ENCODE measurements at places on chromosomes 3 and 15.

GRCh38 chr3:51977446-51978142 lies 2.7 kb downstream of the ABHD14A start:
- no peak for DNase-seq

GRCh38 chr15:22871481-22872086 lies 33.1 kb downstream of the NIPA2 start:
- DNase-seq = no peak

GRCh38 chr15:93043621-93044300 lies 45.2 kb downstream of the RGMA start:
- no peak for DNase-seq

DNA sequence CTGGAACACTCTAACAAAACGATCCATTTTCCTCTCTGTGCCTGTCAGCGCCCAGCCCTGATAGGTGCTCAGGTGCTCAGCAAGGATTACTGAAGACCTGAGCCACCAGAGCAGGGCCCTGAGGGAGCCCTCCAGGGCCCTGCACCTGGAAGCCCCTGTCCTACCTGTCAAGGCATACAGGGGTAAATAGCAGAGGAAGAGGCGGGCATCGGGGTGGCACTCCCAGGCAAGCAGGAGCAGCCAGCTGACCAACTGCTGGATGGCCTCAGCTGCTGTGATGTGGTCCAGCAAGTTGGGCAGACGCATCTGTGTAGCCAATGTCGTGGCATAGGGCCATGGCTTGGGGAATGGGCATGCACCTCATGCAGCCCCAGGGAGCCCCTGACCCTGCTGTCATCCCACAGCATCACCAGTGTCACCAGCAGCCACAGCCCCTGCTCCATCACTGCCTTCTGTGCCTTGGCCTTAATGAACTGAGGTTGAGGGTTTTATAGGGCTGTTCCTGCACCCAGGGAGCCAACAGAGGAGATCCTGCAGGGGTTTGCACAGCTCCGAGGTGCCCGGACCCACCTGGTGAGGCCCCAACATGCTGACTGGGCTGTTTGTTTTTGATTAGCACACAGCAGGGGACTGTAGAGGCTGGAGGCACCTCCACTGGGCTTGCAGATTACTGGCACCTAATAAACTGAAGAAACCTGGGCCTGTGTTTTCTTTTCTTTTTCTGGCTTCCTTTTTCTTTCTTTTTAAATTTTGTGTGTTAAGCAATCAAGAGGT lies 7.9 kb upstream of the WDR6 start:
- DNase-seq = no peak

DNA sequence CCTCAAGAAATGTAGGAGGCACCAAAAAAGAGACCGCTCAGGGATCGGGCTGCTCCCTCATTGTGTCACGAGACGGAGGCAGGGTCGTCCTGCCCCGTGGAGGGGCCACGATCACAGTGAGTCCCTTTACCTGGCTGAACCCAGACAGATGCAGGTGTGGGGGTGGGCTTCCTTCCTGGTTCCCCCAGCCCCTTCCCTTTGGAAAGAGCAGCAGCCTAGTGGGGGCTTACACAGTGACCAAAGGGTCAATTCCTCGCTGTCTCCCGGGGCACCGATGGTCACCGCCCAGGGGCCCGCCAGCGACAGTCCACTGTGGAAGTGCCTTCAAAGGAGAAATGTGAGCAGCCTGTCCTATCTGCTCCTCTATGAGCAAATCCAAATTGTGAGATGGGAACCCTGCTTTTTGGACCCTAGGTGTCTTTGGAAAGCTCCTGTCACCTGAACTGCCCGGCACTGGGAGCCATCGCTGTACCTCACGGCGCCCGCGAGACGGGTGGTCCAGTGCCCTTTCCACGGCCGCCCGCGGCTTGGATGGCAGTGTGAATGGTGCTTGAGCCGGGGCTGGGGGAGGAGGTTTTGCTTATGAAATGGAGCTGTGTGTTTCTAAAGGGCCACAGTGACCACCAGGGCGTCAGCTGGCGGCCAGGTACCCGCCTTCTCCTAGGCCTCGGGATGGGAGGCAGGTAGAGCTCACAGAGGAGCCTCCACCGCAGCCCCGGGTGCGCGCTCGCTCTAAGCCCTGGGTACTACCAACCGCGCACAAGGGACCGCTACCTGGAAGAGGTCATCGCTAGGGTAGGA lies 155.7 kb downstream of the KLF13 start:
- DNase-seq = no peak
